ENCODE measurements at places on chromosomes 7 and 10.

DNA sequence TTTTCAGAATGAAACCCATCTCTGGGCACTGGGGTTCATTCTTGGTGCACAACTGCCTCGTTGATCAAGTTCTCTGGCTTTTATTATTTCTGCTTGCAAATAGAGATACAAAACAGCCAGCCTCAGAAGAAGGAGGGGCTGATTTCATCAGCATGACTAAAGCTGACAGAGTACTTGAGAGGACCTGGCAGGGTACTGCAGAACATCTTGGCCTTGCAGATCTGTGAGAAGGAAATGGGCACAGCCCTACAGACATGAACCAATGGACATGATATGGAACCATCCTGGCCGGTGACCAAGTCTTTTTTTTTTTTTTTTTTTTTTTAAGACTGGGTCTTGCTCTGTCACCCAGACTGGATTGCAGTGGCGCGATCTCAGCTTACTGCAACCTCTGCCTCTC lies 240.6 kb downstream of the VTI1A start:
- no peak for DNase-seq

GRCh38 chr10:109875151-109875568 lies 48.2 kb downstream of the XPNPEP1 start:
- no peak for DNase-seq

- no peak for DNase-seq
These were observed 62.0 kb downstream of the CUBN start for GRCh38 chr10:17067376-17068264.

GRCh38 chr7:47488969-47489342 lies 93.0 kb downstream of the TNS3 start:
- no peak for DNase-seq

GRCh38 chr10:61785473-61786105 lies 115.9 kb upstream of the ARID5B start:
- DNase-seq = no peak

DNA sequence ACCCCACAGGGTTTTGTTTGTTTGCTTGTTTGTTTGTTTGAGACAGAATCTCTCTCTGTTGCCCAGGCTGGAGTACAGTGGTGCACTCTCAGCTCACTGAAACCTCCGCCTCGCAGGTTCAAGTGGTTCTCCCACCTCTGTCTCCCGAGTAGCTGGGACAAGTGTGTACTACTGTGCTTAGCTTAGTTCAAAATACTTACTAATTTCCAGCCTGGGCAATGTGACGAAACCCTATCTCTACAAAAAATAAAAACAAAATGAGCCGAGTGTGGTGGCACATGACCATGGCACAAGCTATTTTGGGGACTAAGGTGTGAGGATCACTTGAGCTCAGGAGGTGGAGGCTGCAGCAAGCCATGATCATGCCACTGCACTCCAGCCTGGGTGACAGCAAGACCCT lies 15.2 kb upstream of the PRPF18 start:
- DNase-seq = no peak

GRCh38 chr10:110401401-110402076 lies 96.2 kb upstream of the DUSP5 start:
- DNase-seq = no peak

GRCh38 chr10:28728366-28728765 lies 51.0 kb downstream of the BAMBI start:
- DNase-seq = no peak

DNA sequence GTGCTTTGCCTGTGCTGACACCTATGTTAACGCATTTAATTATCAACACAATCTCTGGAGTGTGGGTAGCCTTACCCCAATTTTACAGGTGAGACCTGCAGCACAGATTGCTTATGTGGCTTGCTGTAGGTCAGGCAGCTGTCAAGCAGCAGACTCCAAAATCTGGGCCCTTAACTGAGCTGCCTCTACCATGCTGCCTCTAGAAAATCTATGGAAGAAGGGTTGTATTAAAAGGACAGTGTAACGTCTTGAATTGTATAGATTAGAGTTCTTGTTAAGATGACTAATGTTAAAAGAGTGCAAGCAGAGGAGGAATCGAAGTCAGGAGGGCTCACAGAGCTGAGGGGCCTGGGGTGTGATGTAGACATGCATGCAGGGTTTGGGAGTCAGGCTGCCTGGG lies 1.2 kb upstream of the PON3 start:
- no peak for DNase-seq

- DNase-seq = no peak
These were observed 15.4 kb upstream of the HIBADH start for GRCh38 chr7:27677912-27678612.

DNA sequence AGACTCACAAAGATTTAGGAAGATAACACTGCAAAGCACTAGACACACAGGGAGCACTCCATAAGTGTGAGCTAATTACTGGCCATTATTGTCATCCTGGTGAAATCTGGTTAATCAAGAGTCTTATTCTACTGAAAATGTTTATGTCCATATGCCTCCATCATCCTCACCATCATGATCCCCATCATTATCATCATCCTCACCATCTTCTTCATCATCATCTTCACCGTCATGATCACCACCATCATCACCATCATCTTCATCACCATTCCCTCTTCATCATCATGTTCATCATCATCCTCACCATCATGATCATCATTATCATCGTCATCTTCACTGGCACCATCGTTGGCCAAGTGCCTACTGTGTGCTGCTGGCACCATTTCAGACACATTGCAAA lies 76.3 kb upstream of the CARD11 start:
- no peak for DNase-seq

DNA sequence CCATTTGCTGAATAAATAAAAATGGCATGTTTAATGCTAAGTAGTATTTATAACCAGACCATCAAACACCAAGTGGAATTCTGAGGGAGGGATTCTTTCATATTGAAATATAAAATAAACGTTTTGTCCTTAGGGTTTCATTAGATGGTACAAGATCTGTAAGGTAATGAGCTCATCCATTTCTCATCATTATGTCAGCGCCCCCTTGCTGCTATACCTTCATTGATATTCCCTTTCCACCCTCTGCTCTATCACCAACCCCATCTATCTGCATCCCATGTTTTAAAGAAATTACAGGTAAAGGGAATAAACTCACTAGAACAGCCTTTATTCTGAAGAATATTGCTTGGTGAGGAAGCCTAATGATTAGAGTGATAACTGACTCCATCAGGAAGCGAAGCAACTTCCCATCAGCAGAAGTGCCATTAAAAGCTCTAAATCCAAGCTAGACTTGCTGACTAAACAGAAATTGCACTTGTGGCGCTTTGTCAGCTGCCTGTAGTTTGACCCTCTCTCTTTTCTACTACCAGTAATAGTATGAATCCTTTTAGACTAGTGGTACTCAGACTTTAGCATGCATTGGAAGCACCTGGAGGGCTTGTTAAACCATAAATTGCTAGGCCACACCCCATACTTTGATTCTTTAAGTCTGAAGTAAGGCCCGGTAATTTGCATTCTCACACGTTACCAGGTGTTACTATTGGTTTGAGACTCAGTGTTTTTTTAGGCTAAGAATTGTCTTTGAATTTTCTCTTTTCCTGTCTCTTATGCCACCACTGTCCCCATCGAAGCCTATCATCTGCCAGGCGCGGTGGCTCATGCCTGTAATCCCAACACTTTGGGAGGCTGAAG lies 27.5 kb downstream of the ADD3 start:
- no peak for DNase-seq

DNA sequence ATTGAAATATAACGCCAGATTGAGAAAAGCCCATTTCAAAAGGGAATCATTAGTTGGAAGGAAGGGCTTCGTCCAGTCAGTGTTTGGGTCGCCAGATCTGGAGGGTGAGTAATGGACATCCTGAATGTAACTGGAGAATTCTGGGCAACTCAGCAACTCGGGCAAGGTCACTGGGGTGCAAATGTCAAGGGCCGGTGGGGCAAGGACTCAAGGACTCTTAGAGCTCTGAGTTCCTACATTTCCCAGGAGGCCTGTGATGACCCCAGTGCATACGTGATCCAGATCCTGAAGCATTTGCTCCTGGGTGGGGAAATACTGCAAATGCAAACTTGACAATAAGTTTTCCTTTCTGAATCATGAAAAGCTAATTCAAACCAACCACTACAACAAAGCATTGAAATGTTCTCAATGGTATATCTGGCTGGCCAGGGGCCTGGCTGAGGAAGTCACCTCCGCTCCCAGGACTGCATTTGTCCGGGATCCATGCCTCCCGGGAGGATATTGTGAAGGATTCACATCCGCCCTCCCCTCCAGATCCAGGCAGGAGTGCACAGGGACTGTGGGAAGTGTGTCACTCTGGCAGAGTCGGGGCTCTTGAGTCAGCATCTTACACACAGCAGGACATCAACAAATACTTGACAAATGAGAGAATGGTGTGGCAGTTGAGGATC lies 164.0 kb downstream of the FANK1 start:
- DNase-seq = no peak
